ENCODE measurements at places on chromosomes 16 and 17.

GRCh38 chr16:3074860-3075522 is 9.6 kb downstream of the IL32 start:
- no peak for DNase-seq

DNA sequence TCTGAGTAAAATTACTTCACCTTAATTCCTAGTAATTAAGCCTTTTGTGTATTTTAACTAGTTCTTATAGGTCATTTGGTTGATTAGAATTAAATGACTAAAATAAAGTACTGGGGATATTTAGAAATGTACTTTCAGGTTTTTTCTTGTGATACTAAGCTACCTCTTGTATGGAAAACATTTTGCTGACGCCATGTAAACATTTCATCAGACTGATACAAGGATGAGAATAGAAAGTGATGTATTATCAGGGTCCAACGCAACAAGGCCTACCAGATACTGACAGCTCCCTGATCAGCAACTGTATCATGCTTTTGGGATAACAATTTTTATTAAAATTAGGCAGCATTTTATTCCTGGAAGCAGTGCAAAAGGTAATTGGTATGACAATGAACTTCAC is 1.7 kb downstream of the SMARCE1 start:
- no peak for DNase-seq

DNA sequence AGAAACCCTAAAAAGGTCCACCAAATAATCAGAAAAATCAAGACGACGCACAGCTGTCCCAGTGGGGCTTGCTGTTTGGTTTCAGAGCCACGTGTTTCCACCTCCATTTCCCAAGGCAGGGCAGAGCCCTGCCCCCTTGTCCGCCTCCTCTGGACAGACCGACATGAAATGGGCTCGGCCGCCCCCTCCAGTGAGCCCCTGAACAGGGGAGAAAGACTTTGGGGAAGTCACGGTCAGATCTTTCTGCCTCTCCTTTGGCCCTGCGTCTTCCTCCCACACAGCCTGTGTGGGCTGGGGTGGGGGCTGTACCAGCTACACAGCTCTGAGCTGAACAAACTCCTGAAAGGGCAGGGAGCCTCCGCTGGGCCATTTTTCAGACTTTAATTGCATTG is 230.7 kb downstream of the ENGASE start:
- no peak for DNase-seq

GRCh38 chr17:13931800-13932460 is 137.4 kb upstream of the COX10 start:
- DNase-seq = no peak

- DNase-seq = no peak
Observed at GRCh38 chr17:71978435-71978834, 142.4 kb upstream of the SOX9 start.

- no peak for DNase-seq
Observed at GRCh38 chr17:43140396-43141332, 15.5 kb upstream of the BRCA1 start.

DNA sequence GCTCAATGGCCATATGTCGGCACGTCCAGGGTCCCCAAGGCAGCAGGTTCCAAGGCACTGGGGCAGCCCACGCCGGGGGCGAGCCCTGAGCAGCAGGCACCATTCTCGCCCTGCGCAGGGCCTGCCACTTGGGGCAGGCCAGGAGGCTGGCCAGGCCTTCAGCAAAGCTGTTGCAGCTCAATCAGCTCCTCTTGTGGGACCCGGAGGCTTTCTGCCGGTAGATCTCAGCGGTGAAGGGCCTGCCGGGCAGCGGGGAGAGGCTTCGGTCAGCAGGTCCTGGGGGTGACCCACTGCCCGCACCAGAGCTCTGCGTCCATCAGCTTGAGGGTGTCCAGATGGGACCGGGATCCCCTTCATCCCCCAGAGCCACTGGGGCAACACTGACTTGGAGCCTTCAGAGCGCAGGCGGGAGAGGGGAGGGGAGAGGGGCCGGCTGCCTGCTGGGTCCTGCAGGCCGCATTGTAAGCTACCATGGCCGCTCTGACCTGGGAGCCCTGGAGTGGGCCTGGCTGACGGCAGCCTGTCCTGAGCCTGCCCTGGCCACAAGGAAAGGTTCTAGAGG is 9.5 kb upstream of the RASD1 start:
- DNase-seq = no peak

DNA sequence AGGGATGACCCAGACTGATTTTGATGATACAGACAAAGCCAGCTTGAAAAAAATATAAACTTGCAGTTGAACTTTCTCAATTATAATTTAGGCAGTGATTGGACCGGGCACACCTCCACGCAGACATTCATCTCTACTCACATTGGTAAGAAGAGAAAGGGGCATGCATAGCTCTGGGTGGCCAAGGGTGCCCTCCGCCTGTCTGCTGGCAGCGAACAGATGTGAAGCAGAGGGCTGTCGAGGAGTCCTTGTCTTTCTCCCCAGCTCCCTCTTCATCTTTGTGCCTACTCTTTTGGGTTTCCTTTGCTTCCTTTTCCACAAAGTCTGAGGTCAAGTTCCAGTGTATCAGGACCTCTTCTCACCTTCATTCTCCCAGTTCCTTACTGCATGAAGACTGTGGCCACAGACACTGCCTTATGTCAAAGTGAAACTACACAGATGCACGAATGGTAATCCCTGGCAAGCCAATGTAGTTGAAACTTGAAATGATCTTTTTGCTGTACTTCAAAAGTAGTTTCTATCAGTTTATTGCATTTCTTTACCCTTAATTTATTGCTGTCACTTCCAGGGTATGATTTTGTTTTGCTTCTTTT is 343.7 kb upstream of the SOX9 start:
- DNase-seq = no peak

GRCh38 chr16:71354156-71354555 is 4.4 kb upstream of the CALB2 start:
- no peak for DNase-seq

DNA sequence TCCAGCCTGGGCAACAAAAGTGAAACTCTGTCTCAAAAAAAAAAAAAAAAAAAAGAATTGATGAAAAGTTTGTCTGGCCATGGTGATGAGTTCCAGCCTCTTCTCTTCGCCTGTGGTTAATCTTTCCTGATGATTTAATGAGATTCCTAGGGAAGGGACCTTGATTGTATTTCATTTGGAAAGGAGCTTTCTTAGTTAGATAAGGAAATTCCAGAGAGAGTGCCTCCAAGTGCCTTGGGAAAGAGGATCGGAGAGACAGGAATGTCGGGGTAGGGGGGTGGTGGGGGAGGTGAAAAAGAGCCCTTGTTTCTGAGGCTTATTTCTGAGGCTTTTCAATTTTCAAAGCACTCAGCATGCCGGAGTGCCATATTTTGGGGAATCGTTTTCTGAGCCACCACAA is 93.2 kb upstream of the SIAH1 start:
- no peak for DNase-seq

- DNase-seq = no peak
Observed at GRCh38 chr17:43581130-43581529, 35.0 kb upstream of the ETV4 start.

DNA sequence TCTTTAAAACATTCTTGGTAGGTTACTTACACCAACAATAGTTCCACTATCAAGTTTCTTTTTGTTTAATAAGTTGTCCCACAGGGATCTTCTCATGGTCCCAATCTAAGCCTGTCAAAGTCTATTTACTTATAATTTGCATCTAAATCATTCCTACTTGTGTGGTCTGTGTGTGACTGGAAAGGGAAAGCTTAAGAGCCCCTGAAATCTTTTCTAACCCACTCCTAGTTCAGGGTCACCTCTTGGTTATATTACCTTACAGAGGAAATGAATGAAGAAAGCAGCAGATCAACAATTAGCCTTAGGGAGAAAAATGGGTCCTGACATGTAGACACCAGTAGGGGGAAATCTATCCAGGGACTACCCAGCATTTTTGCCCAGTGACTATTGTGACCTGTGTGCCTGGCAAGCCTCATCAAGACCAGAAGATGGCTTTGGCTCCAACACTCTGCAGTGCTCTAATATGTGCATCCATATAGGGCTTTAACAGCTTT is 110.4 kb upstream of the HAS3 start:
- DNase-seq = peak; percentile 59

GRCh38 chr16:85573696-85574641 is 39.2 kb upstream of the GSE1 start:
- no peak for DNase-seq

- DNase-seq = no peak
Observed at GRCh38 chr17:48542114-48542656, 2.7 kb downstream of the HOXB2 start.
